Effector memory CD8-positive, alpha-beta T cell (primary cell): ENCODE measurements at places on chromosomes 1 and 21.

DNA sequence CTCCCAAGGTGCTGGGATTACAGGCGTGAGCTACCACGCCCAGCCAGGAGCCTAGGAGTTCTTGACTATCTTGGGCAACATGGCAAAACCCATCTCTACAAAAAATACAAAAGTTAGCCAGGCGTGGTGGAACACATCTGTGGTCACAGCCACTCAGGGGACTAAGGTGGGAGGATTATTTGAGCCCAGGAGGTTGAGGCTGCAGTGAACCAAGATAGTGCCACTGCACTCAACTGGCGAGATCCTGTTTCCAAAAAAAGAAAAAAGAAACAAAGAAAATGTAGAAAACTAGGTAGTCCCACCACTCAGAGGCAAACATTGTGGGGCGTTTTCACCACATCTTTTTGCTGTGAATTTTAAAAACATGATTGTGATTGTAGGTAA, 141.3 kb downstream of the ZZZ3 start:
- DNase-seq: no peak

GRCh38 chr1:13714851-13715250, 14.9 kb downstream of the PRDM2 start:
- DNase-seq: no peak

- DNase-seq: no peak
Observed at GRCh38 chr1:47508702-47509431, 71.0 kb downstream of the FOXD2 start.

DNA sequence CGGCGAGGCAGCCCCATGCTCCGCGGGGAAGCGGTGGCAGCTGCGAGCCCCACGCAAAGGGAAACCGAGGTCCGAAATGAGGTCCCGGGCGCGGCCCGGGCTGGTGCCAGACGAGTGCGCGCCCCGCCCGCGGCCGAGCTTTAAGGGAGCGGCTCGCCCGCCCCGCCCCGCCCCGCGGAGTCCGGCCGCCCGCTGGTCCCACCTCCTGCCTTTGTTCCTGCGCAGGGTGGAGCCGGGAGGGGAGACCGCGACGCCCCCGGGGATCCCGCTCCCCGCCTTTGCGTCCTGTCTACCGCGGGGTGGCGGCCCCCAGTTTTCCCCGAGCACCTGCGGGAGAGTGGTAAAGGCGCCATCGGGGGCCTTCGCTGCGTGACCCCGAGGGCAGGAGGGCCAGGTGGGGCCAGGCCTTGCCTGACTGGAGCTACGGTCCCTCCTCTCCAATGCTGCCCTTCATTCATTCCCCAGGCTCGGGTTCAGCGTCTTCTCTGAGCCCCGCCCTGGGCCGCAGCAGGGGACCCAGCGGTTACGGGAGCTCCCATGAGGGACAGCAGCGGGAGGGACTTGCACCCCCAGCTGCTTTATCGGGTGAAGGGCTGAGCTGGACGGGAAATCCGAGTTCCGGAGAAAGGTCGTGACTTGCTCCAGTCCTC, at the start of gene HES2:
Gene HES2 (minus strand): TSS at position 116 of the 650 bp plus-strand sequence. CDS start 99 bp downstream, at position 17.
- no peak for DNase-seq

DNA sequence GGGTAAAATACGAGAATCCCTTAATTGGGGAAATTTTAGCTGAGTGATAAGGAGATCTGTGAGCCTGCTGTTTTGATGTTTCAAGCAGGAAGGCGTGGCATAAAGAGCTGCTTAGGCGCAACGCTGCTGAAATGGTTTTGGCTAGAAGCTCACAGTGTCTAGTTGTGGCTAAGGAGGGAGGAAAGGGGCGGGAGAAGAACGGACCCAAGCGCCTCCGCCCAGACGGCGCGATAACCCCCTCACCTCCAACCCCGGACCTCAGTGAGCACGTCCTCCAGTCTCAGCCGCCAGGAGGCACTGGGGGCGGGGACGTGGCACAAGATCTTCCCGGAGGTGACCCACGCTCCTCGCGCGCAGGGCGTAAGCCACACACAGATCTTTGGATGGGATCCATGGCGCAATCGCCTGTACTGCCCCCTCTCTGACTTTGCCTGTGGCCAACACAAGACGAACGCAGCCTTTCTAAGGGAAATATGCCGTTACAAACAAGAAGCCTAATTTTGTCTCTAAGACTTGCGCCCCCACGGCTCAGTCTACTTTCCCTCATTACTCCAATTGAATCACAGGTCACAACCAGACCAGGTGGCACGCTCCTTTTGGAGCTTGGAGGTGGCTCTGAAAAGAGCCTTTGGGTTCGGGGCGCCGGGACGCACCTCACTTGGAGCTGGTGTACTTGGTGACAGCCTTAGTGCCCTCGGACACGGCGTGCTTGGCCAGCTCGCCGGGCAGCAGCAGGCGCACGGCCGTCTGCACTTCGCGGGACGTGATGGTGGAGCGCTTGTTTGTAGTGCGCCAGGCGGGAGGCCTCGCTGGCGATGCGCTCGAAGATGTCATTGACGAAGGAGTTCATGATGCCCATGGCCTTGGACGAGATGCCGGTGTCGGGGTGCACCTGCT, 23.4 kb upstream of the RNF187 start:
- DNase-seq: peak; percentile 27

- no peak for DNase-seq
Observed at GRCh38 chr1:98342566-98342965, 319.0 kb upstream of the SNX7 start.

DNA sequence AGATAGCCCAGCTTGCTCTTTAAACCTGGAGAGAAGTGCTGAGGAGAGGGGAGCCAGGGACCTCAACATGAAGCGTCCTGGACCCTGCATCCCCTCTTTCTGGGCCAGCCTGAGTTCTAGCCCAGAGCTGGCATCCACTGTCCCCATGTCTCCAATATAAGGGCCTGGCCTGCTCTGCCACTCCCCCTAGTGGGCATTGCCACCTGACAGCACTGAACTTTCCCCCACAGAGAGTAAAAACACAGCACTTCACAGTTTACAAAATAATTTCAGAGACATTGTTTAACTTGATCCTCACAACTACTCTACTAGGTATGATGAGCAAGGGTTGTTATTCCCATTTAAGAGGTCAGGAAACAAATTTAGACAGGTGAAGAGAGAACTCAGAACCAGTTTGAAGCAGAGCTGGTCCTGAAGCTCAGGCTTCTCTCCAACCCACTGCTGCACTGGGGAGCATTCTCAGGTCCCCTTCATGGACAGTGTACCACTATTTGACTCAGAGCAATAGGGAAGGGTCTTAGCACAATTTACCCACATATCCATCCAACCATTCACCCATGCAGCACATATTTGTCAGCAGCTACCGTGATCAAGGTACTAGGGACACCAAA, 151.2 kb downstream of the DMRTA2 start:
- DNase-seq: no peak

- no peak for DNase-seq
Observed at GRCh38 chr1:51736702-51737101, 119.8 kb downstream of the OSBPL9 start.
